ENCODE measurements at places on chromosomes 7 and 10. TPM values are rescaled to one million over a fixed set of nuclear protein-coding genes. Genes with fewer than 3 reads are reported as not detected.

GRCh38 chr7:388023-388960 lies 98.3 kb downstream of the FOXL3 start:
- DNase-seq, result peak; percentile 41
- H3K27ac ChIP-seq, result no peak overlapping the region
- H3K4me3 ChIP-seq, result no peak overlapping the region
- no peaks in the 10 kb centered on the region for H3K36me3 ChIP-seq

- H3K27ac ChIP-seq, result no peak overlapping the region
- no peaks in the 10 kb centered on the region for H3K36me3 ChIP-seq
- H3K4me1 ChIP-seq, result no peaks in the 10 kb centered on the region
- DNase-seq, result no peak
- no peaks in the 10 kb centered on the region for H3K27me3 ChIP-seq
Measured at GRCh38 chr7:89238156-89238555, 442.6 kb upstream of the TEX47 start.

DNA sequence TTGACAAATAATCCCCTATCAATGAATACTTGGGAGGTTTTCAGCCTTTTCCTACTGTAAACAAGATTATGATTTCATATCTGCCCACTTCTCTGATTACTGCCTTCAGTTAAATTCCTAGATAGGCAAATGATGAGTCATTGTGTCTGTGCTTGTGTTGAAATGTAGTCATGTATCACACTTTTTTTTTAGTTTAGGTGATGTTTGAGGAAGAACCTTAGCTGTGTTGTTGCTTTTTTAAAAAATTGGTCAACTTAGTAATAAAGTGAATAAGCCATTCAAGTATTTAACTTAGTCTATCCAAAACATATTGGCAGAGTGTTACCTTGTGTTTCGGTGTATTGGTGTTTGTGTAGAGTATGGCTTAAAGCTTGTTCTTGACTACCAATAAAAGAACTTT lies 60.0 kb downstream of the WAC start:
- no peak overlapping the region for H3K27ac ChIP-seq
- H3K4me1 ChIP-seq, result peaks cover 2% of the 10 kb centered on the region
- no peaks in the 10 kb centered on the region for H3K27me3 ChIP-seq
- no peak for DNase-seq
- peaks cover 8% of the 10 kb centered on the region for H3K36me3 ChIP-seq

DNA sequence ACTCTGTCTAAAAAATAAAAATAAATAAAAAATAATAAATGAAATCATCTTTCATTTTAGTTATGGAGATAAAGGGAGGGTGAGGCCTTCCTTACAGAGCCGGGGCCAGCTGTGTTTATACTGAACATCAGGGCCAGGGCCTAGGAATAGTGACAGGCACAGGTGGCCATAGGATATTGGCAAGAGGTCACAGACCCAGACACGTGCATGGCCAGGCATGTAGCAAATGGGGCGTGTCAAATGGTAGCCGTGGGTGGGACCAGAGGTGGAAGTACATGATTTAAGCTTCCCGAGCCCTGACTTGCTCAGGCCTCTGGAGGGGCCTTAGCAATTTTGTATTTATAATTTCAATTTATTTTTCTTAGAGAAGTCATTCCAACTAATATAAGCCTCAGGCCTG lies 353.0 kb downstream of the ANKRD30A start:
- no peaks in the 10 kb centered on the region for H3K4me1 ChIP-seq
- no peaks in the 10 kb centered on the region for H3K36me3 ChIP-seq
- no peak overlapping the region for H3K4me3 ChIP-seq
- no peak overlapping the region for H3K27ac ChIP-seq
- no peaks in the 10 kb centered on the region for H3K27me3 ChIP-seq

DNA sequence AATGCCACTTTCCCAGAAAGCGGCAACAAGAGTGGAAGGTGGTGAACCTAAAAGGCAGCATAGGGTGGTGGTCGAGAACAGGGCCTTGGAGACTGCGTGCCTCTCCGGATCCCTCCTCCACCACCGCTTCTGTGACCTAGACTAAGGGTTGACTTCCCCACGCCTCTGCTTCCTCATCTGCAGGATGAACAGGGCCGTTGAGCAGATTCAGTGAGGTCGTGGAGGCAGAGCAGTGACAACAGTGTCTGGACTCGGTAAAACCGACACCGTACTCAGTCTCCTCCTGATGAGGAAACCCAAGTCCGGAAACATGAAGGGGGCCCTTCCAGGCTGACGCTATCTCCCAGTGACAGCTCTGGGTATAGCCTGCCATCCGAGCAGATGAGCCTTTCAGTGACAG lies 162.6 kb downstream of the CELF2 start:
- DNase-seq, result no peak
- H3K36me3 ChIP-seq, result no peaks in the 10 kb centered on the region
- H3K27ac ChIP-seq, result no peak overlapping the region
- H3K4me3 ChIP-seq, result no peak overlapping the region

GRCh38 chr7:12322903-12323300 lies 80.8 kb downstream of the VWDE start:
- DNase-seq, result no peak
- H3K36me3 ChIP-seq, result no peaks in the 10 kb centered on the region
- H3K4me3 ChIP-seq, result no peak overlapping the region

DNA sequence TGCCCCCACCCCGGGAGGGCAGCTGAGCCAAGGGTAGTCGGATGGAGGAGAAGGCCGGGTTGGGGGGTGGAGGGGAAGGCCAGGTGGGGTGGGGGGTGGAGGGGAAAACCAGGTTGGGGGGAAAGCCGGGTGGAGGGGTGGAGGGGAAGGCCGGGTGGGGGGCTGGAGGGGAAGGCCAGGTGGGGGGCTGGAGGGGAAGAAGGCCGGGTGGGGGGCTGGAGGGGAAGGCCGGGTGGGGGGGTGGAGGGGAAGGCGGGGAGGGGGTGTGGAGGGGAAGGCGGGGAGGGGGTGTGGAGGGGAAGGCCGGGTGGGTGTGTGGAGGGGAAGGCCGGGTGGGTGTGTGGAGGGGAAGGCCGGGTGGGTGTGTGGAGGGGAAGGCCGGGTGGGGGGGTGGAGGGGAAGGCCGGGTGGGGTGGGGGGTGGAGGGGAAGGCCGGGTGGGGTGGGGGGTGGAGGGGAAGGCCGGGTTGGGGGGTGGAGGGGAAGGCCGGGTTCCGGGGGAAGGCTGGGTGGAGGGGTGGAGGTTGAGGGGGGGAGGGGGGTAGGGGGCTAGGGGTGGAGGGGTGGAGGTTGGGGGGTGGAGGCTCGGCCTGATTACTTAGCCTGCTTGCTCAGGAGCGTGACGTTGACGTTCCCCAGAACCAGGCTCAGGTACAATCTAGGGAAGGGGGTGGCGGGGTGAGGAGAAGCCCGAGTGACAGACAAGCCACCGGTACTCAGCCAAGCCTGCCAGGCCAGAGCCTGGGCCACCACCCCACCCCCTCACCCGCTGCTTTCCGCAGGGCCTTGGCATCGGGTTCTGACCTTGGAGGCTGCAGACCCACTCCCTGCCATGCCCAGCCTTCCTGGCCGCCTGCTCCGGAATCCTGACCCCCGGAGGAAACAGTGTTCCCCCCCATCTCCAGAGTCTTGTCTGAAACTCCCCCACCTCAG lies 5.6 kb downstream of the TMEM120A start:
- H3K4me1 ChIP-seq, result no peaks in the 10 kb centered on the region
- DNase-seq, result peak; percentile 53
- H3K27ac ChIP-seq, result peak overlapping the region; percentile 36
- peaks cover 14% of the 10 kb centered on the region for H3K36me3 ChIP-seq
- no peak overlapping the region for H3K4me3 ChIP-seq

GRCh38 chr10:34626158-34626880 lies 188.8 kb downstream of the PARD3 start:
- DNase-seq, result no peak

GRCh38 chr7:96397936-96398598 lies 76.2 kb upstream of the SLC25A13 start:
- no peaks in the 10 kb centered on the region for H3K36me3 ChIP-seq
- H3K4me3 ChIP-seq, result no peak overlapping the region
- DNase-seq, result no peak
- H3K27ac ChIP-seq, result no peak overlapping the region
- no peaks in the 10 kb centered on the region for H3K4me1 ChIP-seq

DNA sequence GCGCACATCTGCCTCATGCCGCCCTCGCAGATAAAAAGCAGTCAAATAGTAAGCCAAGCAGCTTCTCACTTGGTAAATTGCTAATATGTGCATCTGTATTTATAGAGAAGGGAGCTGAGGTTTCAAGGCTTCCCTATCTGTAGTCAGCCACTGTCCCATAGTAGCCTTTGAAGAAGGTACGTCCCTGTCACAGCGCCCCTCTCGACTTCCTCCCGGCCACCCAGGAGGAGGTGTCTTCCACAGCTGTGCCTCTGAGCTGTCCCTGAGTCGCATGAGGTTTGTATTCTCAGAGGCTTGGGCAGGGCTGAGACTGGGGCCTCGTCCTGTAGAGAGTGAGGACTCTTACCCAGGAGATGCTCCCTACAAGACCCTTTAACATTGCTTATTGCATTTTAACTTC lies 49.0 kb downstream of the SPOCK2 start:
- no peak overlapping the region for H3K4me3 ChIP-seq
- peaks cover 3% of the 10 kb centered on the region for H3K4me1 ChIP-seq
- no peak overlapping the region for H3K27ac ChIP-seq
- 0 out of 2 replicates have a peak, but pooled peaks cover 2% of the 10 kb centered on the region for H3K27me3 ChIP-seq
- no peaks in the 10 kb centered on the region for H3K36me3 ChIP-seq

- no peak overlapping the region for H3K4me3 ChIP-seq
- H3K36me3 ChIP-seq, result no peaks in the 10 kb centered on the region
- no peak for DNase-seq
- H3K27ac ChIP-seq, result no peak overlapping the region
- no peaks in the 10 kb centered on the region for H3K27me3 ChIP-seq
- peaks cover 3% of the 10 kb centered on the region for H3K4me1 ChIP-seq
Measured at GRCh38 chr10:62238880-62239279, 29.8 kb downstream of the RTKN2 start.

DNA sequence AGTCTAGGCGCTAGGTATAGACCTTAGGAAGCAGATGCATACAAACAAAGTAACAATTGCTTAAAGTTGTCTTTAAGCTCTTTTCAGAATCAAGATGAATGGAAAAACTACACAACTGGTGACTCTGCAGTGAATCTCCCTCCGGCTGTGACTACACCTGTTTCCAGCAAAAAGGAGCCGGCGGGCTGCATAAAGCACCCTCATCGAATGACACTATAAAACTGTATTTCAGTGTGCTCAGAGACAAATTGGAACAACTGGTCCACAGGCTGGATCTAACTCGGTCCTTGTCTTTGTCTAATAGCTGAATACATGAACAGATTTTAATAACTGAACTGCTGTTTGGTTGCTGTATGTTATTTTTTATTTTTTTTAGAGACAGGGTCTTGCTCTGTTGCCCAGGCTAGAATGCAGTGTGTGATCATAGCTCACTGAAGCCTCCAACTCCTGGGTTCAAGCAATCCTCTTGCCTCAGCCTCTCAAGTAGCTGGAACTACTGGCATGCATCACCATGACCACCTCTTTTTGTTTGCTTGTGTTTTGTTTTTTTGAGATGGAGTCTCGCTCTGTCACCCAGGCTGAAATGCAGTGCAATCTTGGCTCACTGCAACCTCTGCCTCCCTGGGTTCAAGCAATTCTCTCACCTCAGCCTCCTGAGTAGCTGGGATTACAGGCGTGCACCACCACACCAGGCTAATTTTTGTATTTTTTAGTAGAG lies 64.2 kb upstream of the SVIL start:
- H3K27me3 ChIP-seq, result no peaks in the 10 kb centered on the region
- no peaks in the 10 kb centered on the region for H3K4me1 ChIP-seq
- H3K36me3 ChIP-seq, result no peaks in the 10 kb centered on the region
- no peak overlapping the region for H3K4me3 ChIP-seq

DNA sequence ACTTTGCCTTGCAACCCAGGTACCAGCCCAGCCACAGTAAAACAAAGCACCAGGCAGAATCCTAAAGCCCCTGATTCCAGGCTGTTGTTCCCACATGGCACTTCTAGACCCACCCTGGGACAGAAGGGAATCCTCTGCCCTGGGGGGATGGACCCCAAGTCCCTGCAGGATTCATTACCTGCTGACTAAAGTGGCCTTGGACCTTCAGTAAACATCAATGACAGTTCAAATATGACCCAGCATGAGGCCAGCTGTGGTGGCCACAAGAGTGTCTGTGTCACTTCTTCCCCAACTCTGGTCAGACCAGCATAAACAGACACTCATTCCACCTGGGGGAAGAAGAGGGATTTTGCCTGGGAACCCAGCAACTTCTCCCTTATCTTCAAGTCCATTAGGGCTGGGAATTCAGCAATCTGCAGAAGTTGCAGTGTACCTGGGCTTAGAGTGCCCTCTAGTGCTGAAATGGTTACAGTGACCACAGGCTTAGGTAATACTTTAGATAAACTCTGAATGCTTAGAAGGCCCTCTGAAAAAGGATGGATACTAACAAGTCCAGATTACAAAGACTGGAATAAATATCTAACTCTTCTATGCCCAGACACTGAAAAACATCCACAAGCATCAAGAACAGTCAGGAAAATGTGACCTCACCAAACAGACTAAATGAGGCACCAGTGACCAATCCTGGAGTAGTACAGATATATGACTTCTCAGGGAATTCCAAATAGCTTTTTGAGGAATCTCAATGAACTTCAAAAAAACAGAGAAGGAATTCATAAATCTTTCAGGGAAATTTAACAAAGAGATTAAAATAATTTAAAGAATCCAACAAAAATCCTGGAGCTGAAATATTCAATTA lies 108.5 kb upstream of the TMEM168 start:
- H3K27me3 ChIP-seq, result no peaks in the 10 kb centered on the region
- peak; percentile 62 for DNase-seq
- no peak overlapping the region for H3K27ac ChIP-seq
- H3K36me3 ChIP-seq, result peaks cover 7% of the 10 kb centered on the region
- H3K4me3 ChIP-seq, result no peak overlapping the region

- H3K36me3 ChIP-seq, result no peaks in the 10 kb centered on the region
- DNase-seq, result no peak
- H3K27me3 ChIP-seq, result no peaks in the 10 kb centered on the region
- no peaks in the 10 kb centered on the region for H3K4me1 ChIP-seq
- no peak overlapping the region for H3K27ac ChIP-seq
Measured at GRCh38 chr7:157702311-157703023, 365.7 kb downstream of the DNAJB6 start.

DNA sequence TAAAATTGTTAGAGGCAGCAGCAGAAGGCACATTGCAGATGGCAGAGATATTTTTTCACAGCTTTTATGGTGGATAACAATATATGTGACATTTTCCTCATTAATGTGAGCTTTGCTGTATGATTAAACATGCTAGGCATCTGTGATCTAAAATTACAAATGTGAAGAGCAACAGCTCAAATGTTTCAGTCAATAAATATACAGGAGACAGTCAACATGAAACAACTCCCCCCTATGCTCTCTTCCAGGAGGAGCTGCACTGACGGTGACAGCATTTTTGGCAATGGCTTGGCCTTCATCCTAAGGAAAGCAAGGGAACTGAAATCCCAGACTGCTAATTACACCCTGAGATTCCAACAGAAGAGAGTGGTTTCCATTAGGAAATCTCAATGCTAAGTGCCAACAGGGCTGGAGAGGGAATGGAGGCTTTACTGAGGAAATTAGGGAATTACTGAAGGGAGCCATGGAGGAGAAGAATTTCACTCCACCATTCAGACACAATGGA lies 51.4 kb upstream of the GRB10 start:
- no peaks in the 10 kb centered on the region for H3K36me3 ChIP-seq
- H3K4me1 ChIP-seq, result no peaks in the 10 kb centered on the region
- no peak overlapping the region for H3K4me3 ChIP-seq
- no peaks in the 10 kb centered on the region for H3K27me3 ChIP-seq
- DNase-seq, result no peak

FAM25G gene
- not detected for total RNA-seq

STOX1 gene
- 2.5 TPM for total RNA-seq

C7orf57 gene
- total RNA-seq, result 0.56 TPM

UBTD1 gene
- 22.3 TPM for total RNA-seq

SUN3 gene
- not detected for total RNA-seq

DRGX gene
- total RNA-seq, result not detected

CALCR gene
- 3.0 TPM for total RNA-seq

ANK3 gene
- total RNA-seq, result 48.9 TPM

MKRN1 gene
- total RNA-seq, result 99.6 TPM

ENO4 gene
- total RNA-seq, result not detected
